ENCODE measurements at places on chromosomes 7 and 10.
A peak's percentile ranks its signal among the peaks of the same experiment; 100 is the strongest.

DNA sequence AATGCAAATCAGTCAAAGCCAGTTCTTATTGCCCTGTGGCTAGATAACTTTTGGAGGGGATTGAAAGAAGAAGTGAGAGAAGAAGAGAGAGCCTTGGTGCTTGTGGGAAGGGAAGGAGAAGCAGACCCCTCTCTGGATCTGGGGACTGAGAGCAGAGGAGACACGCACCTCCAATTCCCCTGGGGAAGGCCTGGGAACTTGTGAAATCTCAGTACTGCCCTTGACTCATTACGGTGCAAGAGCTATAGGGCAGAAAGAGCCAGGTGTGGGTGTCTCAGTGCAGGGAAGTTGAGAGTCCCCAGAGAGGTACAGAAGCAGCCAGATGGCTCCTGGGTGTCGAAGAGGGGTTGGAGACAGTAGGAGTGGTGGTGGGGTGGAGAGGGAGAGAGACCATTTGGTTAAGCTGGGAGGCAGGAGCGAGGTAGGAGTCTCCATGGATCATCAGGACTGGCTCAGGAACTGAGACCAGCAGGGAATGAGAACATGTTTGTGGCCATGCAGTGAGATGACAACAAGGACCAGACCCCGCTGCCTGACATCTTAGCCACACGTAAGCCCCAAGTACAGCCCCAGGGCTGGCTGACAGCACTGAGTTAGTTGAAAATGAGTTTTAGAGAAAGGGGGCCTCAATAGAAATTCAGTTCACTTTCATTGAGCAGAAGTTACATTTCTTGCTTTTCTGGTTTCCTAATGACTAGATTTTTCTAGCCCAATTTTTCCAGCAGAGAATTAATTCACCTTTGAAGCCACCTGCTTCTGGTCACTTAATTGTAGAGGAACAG lies 238.2 kb downstream of the BUB3 start:
- DNase-seq = no peak

- no peak for DNase-seq
Measured at GRCh38 chr10:132141076-132141475, 45.7 kb upstream of the DPYSL4 start.

- peak; percentile 43 for DNase-seq
Measured at GRCh38 chr7:4712281-4713182, 30.4 kb downstream of the FOXK1 start.

- no peak for DNase-seq
Measured at GRCh38 chr7:13489386-13489785, 500.1 kb downstream of the ETV1 start.
